IPS-NIHi11 (cell line): ENCODE measurements at places on chromosomes 2 and 18.

DNA sequence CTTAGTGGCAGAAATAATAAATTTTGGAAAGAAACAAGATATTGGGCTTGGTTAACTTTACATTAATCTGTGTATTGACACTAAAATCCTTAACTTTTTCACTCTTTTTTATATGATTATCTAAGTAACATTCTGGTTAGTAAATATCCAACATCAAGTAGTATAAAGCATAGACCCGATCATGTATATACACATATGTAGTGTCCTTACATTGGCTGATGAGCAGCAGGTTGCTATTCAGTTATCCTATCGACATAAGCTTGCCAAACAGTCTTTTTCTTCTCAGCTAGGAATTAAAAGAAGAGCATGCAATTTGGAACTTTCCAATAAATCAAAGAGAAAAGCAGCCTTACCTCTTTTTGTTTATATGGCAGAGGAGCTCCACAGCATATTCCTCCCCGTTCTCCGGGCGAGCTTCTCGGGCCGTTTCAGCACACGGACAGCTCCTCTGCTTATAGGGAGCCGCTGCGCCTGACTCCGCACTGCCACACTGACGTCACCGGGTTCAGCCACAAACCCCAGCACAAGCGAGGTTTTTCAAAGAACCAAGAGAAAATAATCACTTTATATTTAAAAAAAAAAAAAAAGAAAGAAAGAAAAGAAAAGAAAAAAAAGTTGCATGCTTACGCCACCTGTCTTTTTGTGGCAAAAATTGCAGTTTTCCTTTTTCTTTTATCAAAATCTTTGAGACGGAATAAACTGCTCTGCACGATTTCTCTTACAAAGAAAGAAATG lies at the start of gene SCG2:
Gene SCG2, minus strand, starts transcription at position 430 of the 735 bp plus-strand sequence. CDS start 3,079 bp downstream, outside the sequence.
- peak; percentile 85 for DNase-seq

GRCh38 chr2:148515120-148515519 lies 129.4 kb upstream of the EPC2 start:
- no peak for DNase-seq

GRCh38 chr2:26528836-26529235 lies 50.9 kb upstream of the OTOF start:
- no peak for DNase-seq

DNA sequence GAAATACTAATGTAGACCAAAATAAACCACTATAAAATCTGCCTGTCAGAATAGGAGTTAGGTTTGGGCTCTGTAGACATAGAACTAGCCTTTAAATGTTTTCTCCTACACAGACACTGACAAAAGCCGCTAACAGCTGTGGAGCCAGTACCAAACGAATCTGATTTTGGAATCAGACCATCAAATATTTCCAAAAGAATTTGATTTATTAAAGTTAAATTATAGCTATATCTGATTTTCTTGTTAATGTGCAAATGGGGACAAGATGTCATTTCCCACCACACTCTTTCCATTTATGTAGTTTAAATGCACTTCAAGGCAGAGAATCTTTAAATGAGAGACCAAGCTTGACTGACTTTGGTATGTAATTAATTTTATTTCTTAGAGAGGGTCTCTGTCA lies 343.4 kb upstream of the FIGN start:
- no peak for DNase-seq

DNA sequence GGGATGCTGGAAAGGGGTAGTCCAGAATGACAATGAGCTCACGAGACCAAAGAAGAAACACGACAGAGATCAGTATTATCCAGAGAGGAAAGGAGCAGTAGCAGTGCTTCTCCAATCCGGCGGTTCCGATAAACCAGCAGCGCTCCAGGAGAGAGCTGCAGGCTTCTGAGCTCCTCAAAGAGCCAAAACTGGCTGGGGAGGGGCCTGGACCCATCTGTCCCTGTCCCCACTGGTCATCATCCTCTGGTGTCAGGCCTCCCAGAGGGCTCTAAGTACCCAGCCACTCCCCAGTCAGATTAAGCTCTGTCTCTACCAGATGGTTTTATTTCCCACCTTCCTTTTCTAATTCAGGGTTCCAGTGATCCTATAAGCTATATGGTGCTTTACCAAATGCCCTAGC lies 23.2 kb downstream of the DNAJC27 start:
- no peak for DNase-seq

GRCh38 chr2:190637903-190638618 lies 10.8 kb upstream of the NAB1 start:
- DNase-seq, result no peak

GRCh38 chr18:28740575-28740974 lies 563.6 kb upstream of the CDH2 start:
- DNase-seq, result no peak
